ENCODE measurements at places on chromosomes 7 and 10.

- DNase-seq = no peak
Measured at GRCh38 chr10:5615316-5615715, 51.1 kb downstream of the ASB13 start.

DNA sequence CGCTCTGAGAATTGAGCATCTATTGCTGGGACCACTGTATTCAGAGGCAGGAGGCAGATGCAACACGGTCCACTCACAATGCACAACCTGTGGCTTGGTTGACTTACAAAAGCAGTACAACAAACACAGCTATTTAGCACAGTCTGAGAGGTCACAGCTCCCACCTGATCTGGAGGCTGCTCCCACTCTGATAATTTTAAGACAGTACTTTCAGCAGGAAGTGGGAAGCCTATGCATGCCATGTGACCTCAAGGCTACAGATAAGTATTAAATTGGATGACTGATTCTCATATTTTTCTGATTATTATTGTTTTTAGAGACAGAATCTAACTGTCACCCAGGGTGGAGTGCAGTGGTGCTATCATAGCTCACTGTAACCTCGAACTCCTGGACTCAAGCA is 659.3 kb downstream of the PARD3 start:
- DNase-seq = no peak

DNA sequence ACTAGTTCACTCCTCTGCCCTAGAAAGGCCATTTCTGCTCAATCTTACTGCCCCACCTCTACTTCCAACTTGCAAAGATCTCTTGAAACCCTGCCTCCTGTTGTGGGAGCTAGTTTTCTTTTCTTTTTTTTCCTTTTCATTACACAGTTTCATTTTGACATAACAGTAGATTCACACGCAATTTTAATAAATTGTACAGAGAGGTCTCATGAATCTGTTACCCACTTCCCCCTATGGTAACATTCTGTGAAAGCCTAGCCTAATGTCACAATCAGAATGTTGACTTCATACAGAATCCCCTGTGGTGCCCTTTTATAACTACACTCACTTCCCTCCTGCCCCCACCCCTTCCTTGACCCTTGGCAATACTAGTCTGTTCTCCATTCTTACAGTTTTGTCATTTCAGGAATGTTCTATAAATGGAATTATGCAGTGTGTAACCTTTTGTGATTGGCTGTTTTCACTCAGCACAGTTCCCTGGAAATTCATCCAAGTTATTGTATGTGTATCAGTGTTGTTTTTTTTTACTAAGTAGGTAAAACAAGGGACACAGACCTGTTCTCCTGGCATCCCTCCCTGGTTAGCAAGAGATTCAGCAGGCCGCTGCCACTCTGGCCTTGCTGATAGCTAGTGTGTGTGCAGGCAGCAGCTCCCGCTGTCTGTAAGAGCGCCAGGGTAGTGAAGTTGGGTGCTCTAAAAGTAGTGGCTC is 21.5 kb downstream of the CHST3 start:
- DNase-seq = no peak

DNA sequence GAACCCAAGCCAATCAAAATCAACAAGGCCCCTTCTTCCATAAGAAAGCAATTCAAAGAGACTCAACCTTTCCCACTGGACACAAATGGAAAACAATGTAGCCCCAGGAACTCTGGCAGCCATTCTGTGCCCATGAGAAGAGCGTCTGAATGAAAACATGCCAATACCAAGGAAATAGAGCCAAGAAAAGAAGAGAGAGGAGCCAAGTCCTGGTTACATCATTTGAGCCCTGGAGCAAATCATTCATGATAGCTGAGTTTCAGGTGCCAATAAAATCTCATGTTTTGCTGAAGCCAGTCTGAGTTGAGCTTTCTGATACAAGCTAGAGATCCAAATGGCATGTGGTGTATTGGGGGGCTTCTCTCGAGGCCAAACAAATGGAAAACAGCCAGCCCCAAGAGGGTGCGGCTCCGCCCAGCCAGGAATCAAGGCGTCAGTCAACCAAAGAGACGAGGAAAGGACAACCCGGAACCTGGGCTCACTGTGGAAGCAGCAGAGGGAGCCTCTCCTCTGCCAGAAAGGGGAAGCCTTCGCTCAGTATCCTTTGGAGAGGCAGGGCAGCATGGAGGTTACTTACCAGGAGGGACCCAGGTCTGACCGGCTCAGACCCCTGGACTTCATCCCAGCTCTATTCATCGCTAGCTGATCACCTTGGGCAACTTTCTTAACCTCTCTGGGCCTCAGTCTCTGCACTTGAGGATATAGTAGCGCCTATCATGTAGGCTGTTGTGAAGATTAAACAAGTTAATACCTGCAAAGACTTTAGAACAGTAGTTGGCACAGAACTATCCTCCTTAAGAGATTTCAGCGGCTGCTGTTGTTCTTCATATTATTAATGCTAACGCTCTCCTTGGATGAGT is 61.8 kb downstream of the OAT start:
- no peak for DNase-seq

GRCh38 chr7:139798221-139798620 is 20.4 kb upstream of the HIPK2 start:
- no peak for DNase-seq

DNA sequence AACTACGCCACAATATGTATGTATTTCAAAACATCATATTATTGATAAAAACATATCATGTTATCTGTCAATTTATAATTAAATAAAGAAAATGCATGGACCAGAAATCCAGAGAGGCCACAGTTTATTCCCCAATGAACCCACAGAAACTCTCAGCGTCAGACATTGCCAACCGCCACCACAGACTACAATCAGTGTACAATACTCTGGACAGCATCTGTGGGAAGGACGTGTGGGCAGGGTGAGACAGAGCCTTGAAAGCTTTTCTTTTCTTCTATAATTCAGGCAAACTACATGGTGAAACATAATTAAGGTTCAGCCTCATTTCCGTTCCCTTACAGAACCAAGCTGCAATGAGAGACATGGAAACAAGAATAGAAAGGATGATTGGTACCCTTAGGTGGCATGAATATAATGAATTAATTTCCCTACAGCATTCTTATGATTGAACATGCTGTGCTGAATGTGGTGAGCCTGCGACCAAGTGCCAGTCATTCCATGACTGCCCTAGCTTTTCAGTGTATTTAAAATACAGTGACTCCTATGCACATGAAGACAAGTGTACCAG is 909.3 kb downstream of the SORCS1 start:
- DNase-seq = no peak

- DNase-seq = no peak
Measured at GRCh38 chr10:14184841-14185315, 145.8 kb downstream of the FRMD4A start.

- DNase-seq = no peak
Measured at GRCh38 chr7:13144673-13145072, 457.2 kb downstream of the ARL4A start.

DNA sequence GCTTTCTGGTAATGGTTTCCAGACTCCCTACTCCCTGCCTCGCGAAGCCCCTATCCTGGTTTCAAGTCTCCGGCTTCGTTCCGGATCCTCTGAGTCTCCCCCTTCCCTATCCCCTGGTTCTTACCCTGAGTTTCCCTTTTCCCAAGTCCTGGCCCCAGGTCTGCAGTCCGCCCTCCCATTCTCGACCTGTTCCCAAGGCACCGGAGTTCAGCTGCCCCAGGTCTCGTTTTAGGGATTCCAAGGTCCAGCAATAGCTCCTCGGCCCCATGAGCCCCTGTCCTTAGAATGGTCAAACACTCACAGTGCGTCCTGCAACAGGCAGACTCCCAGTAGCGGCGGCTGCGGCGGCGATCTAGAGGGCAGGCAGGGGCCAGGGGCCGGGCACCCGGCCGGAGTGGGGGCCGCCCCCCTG is 274 bp downstream of the PITX3 start:
- DNase-seq = no peak

DNA sequence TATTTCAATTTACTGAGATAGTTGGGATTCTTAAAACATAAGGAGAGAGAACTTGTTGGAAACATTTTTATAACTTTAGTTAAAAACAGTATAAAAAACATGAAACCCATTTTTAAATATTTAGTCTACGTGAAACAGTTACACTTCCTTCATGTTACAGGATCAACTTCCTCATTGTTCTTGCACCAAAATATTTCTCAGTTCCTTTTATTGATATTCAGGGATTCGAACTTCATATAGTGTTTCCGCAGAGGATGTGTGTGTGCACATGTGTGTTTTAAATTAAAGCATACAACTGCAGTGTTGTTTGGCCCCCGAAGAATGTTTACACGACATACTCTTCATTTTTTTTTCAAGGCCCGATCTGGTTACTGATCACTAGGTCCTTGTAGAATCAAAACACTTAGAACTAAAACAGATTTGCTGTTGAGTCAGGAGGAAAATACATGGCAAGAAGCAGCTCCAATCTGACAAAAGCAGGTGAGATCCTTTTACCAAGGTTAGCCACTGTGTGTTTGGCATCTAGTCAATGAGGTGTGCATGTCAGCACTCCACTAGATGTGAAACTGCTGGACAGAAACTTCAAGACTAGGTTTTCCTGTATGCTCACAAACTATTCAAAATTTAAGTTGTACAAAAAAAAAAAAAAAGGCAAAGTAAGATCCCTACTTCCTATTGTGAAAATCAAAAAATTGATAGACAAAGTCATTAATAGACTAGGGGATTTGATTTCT is 60.4 kb downstream of the INSYN2A start:
- no peak for DNase-seq

- no peak for DNase-seq
Measured at GRCh38 chr10:7944537-7944936, 110.0 kb upstream of the GATA3 start.

DNA sequence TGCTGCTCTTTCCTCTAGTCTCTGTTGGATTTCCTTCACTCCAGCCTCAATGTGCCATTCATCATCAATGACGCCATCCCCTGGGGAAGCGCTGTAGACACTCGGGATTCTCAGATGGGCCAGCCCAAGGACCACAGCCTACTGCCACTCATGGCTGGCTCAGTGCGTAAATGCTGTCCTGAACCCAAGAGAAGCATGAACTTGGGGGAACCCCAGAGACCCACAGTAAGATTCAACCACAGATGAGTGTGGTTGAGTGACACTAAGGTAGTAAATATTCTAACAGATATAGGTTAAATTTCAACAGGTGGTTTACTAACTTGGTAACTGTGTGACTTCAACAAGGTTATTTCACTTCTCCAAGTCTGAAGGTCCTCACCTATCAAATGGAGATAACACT is 304.1 kb downstream of the GRM8 start:
- DNase-seq = no peak

DNA sequence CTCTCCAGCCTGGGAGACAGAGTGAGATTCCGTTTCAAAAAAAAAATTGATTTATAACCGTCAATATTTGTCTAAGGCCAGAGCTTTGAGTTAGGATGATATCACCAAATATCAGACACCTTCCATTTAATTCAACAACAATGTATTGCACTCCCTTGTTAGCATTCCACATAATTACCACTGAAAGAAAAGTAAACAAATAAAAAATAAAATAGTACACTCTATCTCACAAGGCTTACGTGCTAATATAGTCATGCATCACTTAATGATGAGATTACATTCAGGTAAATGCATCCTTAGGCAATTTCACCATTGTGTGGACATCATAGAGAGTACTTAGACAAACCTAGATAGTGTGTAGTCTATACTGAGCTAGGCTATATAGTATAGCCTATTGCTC is 127.6 kb upstream of the RHOBTB1 start:
- no peak for DNase-seq

DNA sequence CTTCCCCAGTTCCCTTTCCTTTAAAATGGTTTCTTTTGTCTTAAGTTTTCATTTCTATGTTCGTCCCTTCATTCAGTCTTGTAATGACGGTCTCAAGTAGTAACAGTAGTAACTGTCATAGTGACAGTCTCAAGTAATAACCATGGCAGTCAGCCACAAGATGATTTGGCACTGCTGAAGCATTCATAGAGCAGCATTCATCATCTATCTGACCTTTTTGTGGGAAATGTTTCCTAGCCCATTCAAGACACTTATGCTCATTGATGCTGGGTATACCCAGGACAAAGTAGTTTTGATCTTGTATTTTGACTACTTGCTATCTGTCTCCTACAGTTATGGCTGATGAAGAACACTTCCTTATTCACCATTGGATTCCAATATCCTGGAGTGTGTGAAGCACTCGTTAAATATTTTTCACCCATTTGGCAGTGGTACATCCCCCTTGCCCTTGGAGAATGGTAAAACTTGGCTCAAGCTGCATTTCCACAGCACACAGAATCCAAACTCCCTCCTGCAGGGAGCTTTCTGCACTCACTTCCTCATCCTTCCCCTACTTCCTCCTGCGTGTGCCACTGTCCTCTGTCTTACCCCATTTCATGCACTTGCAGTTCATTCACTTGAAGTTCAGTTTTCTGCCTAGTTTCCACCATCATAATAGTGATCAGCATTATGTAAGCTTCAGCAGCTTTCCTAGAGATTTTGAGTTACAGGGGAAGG is 19.0 kb downstream of the GIMAP4 start:
- DNase-seq = no peak

Data from NCI-H187 treated with DMSO at 0.1 percent for 48 hours (cell line).